Stimulated activated CD4-positive, alpha-beta T cell treated with anti-CD3 and anti-CD28 coated beads, Interleukin-4, amount 100 ng/mL, for 1 hour (primary cell): ENCODE measurements at places on chromosomes 16 and 17.

DNA sequence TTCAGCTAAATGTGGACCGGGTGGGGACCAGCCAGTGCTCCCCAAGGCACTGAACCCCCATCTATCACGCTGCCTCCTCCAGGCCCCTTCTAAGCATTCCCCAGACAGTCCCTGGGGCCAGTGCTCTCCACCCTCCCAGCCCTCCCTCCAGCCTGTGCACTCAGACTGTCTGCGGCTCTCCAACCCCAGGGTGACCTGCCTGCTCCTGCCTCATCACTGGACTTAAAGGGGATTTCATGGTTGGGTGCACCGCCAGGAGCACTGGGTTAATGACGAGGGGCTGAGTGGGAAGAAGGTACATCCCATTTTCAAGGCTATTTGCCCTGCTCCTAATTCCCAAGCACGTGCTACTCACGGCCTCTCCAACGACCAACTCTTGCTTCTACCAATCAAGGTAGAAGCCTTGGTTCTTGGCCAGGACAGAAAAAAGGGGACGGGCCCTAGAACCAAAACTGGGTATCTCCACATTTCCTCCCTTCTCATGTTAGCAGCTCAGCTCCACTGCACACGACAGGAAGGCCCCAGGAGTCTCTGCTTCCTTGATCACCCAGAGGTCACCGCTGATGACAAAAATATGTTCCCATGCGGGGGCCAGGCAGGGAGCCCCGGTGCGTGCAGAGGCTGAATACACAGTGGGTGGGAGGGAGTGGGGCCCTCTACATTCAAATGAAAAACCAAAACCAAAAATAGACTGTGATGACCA, 3.5 kb upstream of the ABR start:
- no peak for DNase-seq

GRCh38 chr17:50904518-50905459, 38.6 kb upstream of the TOB1 start:
- no peak for DNase-seq

GRCh38 chr17:10059684-10060211, 138.7 kb downstream of the GAS7 start:
- DNase-seq: no peak

DNA sequence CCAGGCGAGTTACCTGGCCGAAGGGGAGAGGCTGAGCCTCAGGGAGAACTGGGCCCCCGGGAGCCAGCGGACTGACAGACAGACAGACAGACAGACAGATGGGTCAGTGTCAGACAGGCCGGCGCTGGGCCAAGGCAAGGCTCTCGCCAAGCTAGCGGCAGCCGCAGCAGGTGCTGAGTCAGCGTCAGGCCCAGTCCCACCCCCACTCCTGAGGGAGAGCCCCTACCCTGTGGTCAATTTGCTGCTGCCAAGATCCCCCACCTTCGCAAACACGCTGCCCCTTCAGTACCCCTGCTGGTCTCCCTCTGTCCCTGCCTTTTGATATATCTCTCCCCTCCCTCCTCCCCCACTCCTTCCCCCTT, 1.5 kb downstream of the FGF11 start:
- DNase-seq: no peak

- DNase-seq: no peak
Observed at GRCh38 chr17:64123114-64123513, 6.8 kb downstream of the ERN1 start.

DNA sequence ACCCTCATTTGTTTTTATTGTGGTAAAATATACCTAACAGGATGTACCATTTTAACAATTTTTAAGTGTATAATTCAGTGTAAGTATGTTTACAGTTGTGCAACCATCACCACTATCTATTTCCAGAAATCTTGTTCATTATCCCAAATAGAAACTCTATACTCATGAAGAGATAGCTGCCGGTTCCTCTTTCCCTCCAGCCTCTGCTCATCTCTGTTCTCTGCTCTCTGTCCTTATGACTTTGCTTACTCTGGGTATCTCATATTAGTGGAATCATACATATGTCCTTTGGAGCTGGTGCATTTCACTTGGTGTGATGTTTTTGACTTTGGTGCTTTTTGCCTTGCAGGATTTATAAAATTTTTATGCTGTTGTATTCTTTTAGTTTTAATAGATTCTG, 19.4 kb downstream of the CYLD start:
- no peak for DNase-seq
